HFFc6 (cell line): ENCODE measurements at places on chromosomes 16 and 17. TPM values are rescaled to one million over a fixed set of nuclear protein-coding genes. Genes with fewer than 3 reads are reported as not detected.

Gene WDR81
- total RNA-seq: 13.4 to 18.5 TPM (median 16.8 TPM) in 3 replicates

Gene GPR179
- not detected in 3 replicates for total RNA-seq

Gene NHERF2
- 148 to 156 TPM (median 151 TPM) in 3 replicates for total RNA-seq

Gene SLFN14
- not detected in 3 replicates for total RNA-seq

- no peak overlapping the region for H3K27ac ChIP-seq
- no peaks in the 10 kb centered on the region for H3K4me1 ChIP-seq
- peaks cover 1% of the 10 kb centered on the region; the same call in 1 of the 2 replicates for H3K27me3 ChIP-seq
- DNase-seq: no peak
- no peaks in the 10 kb centered on the region for H3K36me3 ChIP-seq
These were observed 74.5 kb downstream of the ZNF423 start for GRCh38 chr16:49781401-49781800.

DNA sequence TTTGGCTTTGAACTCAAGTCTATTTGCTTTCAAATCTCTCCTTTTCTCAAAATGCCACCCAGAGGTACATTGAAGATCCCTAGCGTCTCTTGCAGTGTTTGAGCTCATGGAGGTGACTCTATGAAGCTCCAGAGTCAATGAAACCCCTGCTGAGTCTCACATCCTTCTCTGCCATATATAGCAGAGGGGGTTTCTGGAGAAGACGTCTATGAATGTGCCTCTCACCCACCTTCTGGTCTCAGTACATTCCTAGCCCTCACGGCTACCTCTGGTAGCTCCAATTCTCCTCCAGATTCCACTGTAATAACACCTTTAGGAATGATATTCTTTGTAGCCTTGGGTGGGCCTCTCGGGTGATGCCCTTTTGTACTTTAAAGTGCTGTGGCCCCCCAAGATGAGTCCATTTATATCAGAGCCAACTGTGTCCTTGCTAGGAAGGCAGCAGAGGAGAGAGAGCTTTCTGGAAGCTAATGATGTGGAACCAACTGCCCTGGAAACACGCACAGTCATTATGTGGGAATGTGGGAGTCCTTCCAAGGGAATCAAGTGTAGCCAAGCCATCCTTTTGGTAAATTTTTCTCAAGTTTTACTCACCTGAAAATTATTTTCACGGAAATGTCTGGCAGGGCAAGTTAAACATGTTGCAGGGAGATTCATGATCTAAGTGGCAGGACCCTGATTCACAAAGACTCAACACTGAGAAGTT lies 123.4 kb downstream of the ASIC2 start:
- peak; percentile 6 for DNase-seq
- no peaks in the 10 kb centered on the region; the same call in 1 of the 2 replicates for H3K36me3 ChIP-seq
- no peak overlapping the region for H3K27ac ChIP-seq

GRCh38 chr17:35188111-35188510 lies 6.1 kb downstream of the SLC35G3 start:
- H3K36me3 ChIP-seq: no peaks in the 10 kb centered on the region
- no peaks in the 10 kb centered on the region for H3K4me1 ChIP-seq
- H3K27me3 ChIP-seq: peaks cover 6% of the 10 kb centered on the region
